GM04504 (cell line): ENCODE measurements at places on chromosomes 4 and X.

- DNase-seq = no peak
Measured at GRCh38 chrX:42976746-42977366, 198.9 kb upstream of the PPP1R2C start.

GRCh38 chr4:181488926-181489325 is 754.3 kb upstream of the TENM3 start:
- DNase-seq = no peak

DNA sequence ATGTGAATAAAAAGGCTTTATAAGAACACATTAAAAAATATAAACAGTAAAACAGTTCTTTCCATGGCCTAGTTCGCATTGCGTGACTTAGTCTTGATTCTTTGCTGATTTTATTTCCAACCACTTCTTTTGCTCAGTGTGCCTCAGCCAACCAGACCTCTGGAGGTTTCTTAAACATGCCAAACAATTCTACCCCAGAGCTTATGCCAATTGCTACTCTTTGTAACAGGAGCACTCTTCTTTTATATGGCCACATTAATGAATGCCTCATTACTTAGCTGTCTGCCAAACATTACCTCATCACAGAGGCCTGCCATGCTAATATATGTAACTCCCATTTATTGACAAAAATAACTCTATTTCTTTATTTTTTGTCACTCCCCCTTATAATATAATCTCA is 202.3 kb downstream of the NDST4 start:
- DNase-seq = no peak

DNA sequence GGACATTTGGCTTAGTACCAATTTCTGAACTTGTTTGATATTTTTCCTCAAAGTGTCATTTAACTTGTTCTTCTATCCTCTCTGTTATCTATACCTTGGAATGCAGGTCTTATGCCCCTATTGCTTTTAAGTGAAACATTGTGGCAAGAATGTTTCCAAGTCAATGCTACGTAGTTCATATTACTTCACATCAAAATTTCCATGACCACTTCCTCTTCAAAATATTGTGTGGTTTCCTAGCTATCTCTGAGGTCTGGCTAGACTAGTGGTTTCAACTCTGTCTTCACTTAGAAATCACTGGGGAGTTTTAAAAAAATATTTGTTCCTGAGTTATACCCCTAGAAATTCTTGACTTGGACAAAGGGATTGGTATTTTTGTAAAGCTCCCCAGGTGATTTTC is 20.2 kb upstream of the RASGEF1B start:
- DNase-seq = no peak

- no peak for DNase-seq
Measured at GRCh38 chr4:85642356-85643100, 167.6 kb downstream of the ARHGAP24 start.

- DNase-seq = no peak
Measured at GRCh38 chr4:149108626-149109025, 666.4 kb upstream of the NR3C2 start.

DNA sequence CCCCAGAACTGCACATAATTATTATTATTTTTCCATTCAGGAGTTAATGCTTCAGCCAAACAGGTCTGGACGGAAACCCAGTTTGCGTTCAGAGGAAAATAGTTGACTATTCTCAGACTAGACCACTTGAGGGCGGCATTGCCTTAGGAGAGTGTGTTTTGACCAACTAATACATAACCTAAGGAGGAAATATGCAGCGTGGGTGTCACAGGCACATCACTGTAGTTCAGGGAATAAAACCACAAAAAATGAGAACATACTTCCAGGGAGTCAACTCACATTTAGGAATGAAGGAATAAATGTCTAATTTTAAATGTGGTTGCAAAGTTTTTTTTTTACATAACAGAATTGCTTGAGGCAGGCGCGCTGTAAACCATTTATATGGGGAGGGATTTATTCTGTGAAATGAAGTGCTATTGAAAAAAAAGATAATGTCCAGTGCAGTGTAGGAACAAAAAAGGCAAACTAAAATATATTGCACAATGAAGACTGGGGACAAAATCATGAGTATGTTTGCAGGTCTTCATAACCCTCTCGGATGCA is 93.3 kb downstream of the SYNPO2 start:
- DNase-seq = peak; percentile 82

- peak; percentile 90 for DNase-seq
Measured at GRCh38 chr4:114077610-114078009, 98.2 kb upstream of the ARSJ start.

DNA sequence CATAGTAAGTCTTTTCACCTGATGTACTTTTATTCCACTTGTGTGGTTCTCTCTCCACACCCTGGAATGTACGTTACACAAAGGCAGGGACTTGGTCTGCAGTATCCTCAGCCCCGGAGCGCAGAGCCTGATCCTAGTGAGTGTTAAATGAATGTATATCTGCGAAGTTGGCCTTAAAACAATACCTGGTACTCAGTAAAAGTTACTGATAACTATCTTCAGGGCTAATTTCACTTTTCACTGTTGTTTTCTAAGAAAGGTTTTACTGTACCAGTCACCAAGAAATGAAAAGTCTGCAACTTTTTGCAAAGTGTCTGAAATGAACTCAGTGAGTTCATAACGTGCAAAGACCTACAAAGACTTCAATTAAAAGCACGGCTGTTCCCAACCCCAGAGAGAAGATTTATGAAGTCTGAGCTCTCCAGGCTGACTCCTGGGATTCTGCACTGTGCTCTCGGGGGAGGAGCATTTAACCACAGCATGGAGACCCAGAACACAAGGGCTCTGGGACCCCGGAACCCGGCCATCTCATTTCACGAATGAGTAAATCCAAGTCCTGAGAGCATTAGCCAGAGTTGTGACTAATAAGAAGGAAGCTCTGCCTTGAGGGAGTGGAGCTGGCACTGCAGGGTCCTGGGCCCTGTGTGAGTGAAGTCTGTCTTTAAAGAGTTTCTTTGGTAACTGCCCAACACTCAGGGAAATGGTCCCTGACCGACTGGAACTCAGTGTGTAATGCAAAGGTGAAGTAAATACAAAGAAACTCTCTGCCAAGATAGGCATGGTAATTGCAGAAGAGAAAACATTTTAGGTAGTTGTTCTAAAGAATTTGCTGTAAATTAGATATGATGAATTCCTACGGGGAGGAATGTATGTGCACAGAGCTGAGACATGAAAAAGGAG is 165.8 kb downstream of the NSUN7 start:
- no peak for DNase-seq

- DNase-seq = no peak
Measured at GRCh38 chrX:1536712-1537030, 314 bp downstream of the P2RY8 start.
